ENCODE measurements at places on chromosomes 7 and 10.

DNA sequence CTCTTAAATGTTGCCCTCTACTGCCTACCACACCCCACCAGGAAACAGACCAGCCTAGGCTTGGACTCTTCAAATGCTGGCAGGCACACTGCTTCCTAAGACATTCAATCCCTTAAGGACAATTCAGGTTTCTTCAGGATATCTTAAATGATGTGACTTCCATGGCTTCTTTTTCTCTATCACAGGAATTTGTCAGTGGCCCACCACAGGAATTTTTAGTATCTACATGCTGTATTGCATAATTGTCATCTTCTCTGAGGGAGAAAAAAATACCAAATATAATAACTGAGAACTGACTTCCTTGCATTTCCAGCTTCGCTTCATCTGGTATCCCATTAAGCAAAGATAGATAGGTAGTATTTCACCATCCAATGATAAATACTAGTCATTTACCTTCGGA is 129.3 kb downstream of the WNT2 start:
- DNase-seq, result no peak

DNA sequence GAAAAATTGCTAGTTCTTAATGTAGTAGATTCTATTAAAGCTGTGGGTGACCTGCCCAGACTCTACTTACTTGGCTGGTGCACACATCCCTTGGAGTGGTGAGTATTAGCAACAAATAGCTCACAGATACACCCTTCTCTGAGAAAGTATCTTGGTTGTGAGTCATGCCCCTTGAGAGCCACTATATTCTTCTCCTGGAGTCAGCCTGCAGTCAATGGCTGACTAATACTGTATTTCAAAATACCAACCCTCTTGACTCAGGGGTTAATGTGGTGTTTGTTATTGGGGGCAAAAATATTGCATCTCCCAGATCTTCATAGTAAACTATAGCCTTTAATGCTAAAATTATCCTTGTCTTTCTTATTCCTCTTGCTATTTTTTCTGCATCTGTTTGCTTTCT is 354.9 kb downstream of the BMPER start:
- DNase-seq, result no peak

- no peak for DNase-seq
Measured at GRCh38 chr10:78589687-78590086, 479.1 kb upstream of the ZMIZ1 start.

GRCh38 chr10:78920011-78920410 is 148.8 kb upstream of the ZMIZ1 start:
- no peak for DNase-seq

DNA sequence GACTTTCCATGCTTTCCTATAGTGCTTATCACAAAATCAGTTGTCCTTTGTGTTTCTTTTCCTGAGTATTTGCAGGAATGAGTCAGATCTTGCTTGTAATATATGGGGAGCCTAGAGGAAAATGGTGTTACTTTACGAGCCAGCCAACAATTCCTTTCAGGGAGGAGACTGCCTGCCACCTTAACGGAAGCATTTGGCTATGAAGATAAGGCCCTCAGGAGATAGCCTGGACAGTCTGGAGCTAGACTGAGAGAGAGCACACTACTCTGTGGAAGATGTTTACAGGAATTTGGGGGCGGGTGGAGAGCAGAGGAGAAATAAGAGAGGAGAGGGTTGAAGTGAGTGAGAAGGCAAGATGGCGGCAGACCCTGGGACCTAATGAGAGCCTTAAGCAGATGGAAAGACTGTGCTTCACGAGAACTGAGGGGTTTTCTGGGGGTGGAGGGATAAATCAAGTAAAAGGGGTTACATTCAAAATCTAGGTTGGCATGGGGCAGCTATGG is 126.3 kb downstream of the SNX10 start:
- DNase-seq, result no peak

DNA sequence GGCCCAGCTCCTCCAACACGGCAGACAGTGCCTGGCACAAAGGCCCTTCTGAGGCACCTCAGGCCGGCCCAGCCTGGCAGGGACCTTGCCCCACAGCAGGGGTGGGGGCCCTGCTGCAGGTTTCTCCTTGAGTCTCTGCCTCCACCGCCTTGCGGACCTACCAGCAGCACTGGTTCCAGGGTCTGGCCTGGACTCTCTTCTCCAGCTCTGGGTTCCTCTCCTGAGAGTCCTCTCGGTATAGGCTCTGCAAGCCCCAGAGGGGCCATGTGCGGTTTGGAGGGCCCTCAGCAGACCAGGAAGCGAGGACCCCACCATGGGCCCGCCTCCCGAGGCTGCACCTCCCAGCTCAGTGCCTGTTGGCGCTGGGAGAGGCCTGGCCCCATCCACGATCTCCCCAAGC is 38.1 kb upstream of the ADGRA1 start:
- DNase-seq, result no peak

- no peak for DNase-seq
Measured at GRCh38 chr7:138245216-138245615, 169.0 kb downstream of the AKR1D1 start.

- DNase-seq, result no peak
Measured at GRCh38 chr7:99929730-99930053, 272 bp upstream of the GJC3 start.

GRCh38 chr7:158730383-158731346 is 26.1 kb upstream of the NCAPG2 start:
- DNase-seq, result no peak

- DNase-seq, result no peak
Measured at GRCh38 chr7:1918881-1919525, 248.9 kb downstream of the ELFN1 start.

DNA sequence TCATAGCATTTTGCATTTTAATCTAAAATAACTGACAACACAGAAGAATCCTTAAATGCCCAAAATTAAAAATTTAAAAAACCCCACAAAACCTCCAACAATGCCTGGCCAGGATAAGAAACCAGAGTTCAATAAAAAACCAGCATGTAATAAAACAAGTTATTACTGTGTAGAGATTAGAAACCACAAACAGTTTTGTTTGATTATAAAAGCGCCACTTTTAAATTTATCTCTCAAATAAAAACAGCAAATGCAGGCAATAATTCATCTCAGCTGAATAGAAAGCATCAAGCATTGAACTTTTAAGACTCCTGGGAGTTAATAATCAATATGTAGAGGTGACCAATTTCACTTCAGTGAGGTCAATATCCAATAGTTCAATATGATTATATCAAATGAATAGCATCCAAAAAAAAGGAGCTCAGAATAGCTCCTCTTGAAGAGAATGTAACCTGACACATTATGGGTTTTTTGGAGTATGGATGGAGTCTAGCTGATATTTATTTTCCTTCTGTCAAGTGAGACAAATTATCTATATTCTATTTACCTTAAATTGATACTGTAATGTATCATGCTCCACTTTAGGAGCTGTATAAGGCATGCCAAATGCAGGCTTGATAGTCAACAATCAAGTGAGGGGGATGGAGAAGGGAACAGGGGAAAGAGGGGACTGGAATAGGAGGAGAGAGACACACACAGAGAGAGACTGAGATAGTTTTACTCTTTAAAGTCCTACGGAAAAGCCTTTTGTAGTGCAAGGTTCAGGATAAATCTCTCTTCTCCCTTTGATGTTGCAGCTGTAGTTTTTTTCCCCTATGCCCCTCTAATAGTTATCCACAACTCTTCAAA is 130.9 kb downstream of the RSU1 start:
- no peak for DNase-seq

DNA sequence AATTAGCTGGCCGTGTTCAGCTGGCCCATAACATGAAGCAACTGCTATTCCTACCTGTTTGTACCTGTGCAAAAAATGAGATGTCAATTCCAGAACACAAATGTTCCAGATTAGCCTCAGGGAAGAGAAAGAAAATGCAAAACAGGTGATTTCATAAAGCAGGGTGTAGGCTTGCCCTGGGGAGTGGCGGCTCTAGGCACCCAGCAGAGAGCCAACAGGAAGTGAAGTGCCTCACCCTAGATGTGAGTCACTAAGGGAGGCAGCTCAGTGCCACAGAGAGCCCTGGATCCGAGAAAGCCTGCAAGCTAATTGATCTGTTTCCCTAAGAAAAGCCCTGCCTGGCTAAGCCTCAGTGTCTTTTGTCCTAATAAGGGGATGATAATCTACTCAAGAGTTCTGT is 240.0 kb downstream of the ARHGAP21 start:
- DNase-seq, result peak; percentile 4

DNA sequence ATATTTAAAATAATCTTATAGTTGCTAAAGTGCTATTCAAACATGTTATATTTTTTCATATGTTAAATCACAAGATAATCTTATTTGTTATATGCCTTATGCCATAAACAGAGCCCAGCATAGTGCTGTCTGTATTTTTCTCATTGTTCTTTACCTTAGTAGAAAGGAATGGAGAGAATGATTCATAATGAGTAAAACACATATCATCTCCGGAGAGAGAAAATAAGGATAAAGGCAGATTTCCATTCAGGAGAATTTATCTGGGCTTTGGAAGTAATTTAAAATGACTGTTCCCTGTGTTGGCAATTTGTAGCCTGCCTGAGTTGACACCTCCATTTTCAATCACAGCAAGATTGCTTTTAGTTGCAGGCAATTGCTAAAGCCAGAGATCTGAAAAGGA is 30.2 kb downstream of the CHN2 start:
- DNase-seq, result no peak

GRCh38 chr7:151440799-151441445 is 981 bp upstream of the CRYGN start:
- no peak for DNase-seq

DNA sequence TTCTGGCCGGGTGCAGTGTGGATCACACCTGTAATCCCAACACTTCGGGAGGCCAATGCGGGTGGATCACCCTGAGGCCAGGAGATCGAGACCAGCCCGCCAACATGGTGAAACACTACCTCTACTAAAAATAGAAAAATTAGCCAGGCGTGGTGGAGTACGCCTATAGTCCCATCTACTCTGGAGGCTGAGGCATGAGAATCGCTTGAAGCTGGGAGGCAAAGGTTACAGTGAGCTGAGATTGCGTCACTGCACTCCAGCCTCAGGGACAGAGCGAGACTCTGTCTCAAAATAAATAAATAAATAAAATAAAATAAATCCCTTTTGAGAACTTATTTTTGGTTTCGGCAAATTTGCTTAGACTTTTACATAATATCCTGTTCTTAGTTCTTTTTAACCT is 31.3 kb upstream of the ATP6V0A4 start:
- no peak for DNase-seq

GRCh38 chr10:74585231-74586087 is 240.9 kb upstream of the KAT6B start:
- peak; percentile 25 for DNase-seq

DNA sequence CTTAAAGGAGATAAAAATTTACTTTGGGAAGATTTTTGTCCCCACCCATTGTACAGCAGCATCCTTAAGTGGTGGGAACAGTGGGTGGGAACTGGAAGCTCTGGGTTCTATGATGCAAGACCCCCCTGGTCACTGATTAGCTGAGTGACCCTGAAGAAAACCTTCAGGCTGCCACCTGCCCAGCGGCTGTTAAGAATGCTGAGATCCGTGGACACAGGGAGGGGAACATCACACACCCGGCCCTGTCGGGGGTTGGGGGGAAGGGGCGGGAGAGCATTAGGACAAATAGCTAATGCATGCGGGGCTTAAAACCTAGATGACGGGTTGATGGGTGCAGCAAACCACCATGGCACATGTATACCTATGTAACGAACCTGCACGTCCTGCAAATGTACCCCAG is 14.5 kb downstream of the CARD11 start:
- DNase-seq, result no peak

DNA sequence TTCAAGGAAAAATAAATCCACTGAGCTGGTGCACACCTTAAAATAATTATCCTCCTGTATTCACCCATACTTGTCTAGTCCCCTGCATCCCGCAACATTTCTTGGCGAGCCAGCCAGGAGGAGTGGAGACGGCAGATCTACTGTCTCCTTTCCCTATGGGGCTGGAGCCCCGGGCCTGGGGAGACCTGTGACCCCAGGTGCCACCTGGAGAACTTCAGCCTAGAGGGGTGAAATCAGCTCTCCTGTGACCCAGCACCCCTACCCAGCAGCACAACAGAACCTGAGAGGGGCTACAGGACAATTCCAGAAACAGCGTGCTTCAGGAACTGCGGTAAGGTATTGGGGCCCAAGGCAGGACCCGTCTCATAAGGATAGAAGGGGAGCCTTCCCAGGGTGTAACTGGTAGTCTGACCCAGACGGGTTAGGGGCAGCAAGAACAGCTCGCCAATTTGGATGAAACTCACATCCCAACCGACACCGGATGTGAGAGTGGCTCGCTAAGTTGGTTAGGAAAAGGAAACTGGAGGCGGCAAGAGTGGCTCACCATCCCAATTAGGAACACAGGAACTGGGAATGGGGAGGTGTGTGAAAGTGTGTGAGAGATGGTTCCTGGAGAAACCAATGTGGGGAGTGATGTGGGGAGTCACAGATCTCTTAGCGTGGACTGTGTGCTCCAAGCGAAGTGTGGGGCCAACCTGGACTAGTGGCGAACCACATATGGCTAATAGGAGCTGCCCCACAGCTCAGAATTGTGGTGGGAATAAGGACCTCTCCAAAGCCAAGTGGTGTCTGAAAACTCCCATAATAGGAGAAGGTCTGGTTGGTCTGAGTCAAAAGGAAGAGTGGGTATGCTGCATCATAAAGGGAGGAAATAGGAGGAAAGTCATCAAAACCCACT is 15.1 kb upstream of the DENND2A start:
- no peak for DNase-seq

DNA sequence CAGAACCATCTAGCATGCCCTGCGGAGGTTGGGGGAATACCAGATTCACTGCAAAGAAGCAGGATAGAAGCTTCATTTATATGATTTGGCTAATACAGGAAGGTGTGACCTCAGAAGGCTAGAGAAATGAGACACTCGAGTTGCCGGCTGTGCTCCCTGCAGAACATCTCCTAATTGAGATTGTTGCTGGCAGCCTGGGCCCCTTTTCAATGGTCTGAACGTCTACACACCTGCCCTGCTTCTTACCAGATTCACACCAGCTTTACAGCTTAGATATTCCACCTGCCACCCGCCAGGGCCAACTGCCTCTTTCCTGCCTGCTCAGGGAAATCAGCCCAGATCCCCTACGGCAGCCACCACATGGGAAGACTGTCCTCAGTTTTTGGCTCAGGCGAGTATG is 475.3 kb upstream of the AUTS2 start:
- DNase-seq, result no peak

- no peak for DNase-seq
Measured at GRCh38 chr7:28195910-28196620, 15.5 kb upstream of the JAZF1 start.

All from COR-L47 (cell line).